ENCODE measurements at places on chromosomes 3 and 15.

DNA sequence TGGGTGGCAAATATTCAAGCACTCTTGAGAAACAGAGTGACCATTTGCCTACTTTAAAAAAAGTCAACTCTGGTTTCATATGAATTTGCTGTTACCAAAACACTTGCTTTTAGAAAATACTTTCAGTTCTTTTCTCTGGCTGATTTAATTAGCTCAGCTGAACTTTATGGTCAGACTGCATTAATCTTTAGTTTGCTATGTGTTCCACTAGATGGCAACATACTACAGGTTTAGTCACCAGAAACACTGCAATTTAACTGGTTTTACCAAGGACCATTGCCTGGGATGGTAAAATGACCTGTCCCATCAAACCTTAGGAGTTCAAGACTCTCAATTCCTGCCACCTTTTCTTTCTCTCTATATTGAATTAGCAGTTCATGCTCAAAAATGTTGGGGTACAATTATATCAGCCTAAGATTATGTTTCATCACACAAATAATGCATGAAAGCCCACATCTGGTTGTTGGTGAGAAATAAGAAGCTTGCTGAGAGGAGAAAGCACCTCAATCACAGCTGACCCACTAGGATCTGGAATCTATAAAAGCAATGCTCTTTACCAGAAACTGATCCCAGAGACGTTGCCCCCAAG lies 14.2 kb downstream of the EIF4E3 start:
- no peak for DNase-seq

DNA sequence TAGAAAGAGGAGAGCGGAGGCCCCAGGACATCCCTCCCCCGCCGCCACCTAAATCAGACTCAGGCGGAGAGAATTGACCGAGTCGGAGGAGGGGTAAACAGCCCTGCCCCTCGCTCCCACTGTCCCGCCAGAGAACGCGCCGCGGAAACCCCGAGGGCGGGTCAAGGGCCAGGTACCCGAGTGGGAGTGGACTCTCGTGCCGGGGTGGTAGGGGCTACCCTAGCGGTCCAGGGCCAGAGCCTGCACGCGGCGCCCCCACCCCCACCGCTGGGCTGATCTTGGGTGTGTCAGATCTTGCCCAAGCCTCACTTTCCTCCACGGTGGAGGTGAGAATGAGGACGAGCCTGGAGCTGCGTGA lies 19.0 kb downstream of the SPATA12 start:
- no peak for DNase-seq

- no peak for DNase-seq
These were observed 23.3 kb downstream of the IL17RD start for GRCh38 chr3:57141719-57142410.

- DNase-seq, result no peak
These were observed 7.7 kb downstream of the ITPKA start for GRCh38 chr15:41501191-41501917.

DNA sequence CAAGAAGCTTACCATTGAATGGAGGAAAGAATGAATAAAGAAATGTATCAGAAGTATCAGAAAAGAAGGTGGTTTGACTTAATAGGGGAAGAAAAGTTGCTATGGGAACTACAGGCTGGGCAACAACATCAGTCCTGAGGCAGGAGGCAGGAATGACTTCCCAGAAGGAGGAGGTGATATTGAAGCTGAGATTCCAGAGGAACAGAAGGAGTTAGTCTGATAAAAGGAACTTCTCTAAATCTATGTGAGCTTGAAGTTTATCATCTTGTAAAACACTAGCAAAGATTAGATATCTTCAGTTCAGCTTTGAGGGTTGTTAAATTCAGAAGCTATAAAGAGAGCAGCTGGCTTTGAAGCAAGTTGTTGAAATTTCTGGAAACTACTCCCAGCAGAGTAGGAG lies 213.3 kb upstream of the THRB start:
- DNase-seq, result no peak

GRCh38 chr3:45730409-45731154 lies 41.4 kb downstream of the SACM1L start:
- DNase-seq, result no peak

- no peak for DNase-seq
These were observed 443.7 kb upstream of the ONECUT1 start for GRCh38 chr15:53233801-53234200.

GRCh38 chr15:58190419-58190818 lies 52.2 kb downstream of the AQP9 start:
- DNase-seq, result no peak

GRCh38 chr3:9809615-9810432 lies at the start of gene TTLL3:
TSS of gene TTLL3 (plus strand) at chr3:9810262. CDS start at chr3:9810662, 400 bp downstream.
- DNase-seq, result peak; percentile 37

DNA sequence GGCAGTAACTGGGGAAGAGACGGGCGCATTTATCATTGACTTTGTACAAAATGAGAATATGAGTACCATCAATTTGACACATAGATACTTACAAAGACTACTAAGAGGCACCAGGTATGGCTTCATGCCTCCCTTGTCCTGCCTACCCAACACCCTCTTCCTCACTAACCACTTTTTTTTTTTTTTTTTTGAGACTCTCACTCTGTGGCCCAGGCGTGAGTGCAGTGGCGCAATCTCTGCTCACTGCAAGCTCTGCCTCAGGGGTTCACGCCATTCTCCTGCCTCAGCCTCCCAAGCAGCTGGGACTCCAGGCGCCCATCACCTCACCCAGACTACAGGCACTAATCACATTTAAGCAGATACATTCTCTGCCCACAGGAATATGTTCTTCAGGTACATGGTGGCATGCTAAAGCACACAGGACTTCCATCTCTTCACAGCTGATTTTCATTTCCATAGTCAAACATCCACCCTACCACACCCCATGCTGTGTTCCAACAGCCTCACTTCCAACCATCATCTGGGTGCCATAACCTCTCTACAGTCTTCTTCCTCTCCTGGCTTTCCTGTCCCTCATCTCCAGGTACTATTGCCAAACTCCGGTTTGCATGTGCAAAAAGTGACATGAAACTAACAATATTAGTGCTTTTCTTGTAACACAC lies 41.7 kb downstream of the RAB27A start:
- DNase-seq, result no peak

DNA sequence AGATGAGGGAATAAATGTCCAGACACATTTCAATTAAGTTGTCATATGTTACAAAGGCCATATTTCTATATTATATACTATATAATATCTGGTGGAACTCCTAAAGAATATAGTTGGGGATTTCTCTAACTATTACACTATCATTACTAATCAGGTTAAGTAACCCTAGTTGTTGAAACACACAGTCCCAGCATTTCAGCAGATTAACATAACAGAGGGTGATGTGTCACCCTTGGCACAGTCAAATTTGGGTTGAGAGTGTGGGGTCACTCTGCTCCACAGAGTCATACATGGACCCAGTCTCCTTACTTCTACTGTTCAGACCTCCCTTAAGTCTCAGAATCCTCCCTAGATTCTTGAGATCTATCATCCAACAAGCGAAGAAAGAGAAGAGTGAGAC lies 496.4 kb upstream of the MDFIC2 start:
- no peak for DNase-seq

- DNase-seq, result no peak
These were observed 327.0 kb downstream of the ZPLD1 start for GRCh38 chr3:102761766-102762165.

DNA sequence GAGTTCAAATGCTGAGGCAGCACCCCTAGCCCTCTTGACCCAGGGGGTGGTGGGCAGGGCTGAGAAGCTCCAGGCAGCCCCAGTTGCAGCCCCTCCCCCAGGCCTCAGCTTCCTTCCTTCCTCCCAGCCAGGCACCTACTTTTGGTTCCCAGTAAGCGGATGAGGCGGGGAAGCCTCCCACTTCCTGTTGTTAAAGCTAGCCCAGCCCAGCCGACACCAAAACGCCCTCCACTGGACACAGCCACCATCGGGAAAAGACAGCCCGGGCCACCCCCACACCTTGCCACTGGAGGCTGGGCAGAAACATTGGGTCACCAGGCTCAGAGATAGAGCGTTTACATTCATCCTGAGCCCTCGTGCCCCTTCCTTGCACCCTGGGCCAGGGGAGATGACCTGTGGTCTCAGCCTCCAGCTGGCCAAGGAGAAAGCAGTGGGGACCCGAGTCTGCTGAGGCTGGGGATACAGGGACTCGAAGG lies 3.5 kb downstream of the DUSP7 start:
- peak; percentile 18 for DNase-seq

- no peak for DNase-seq
These were observed 298.3 kb upstream of the TGFBR2 start for GRCh38 chr3:30308131-30308530.

DNA sequence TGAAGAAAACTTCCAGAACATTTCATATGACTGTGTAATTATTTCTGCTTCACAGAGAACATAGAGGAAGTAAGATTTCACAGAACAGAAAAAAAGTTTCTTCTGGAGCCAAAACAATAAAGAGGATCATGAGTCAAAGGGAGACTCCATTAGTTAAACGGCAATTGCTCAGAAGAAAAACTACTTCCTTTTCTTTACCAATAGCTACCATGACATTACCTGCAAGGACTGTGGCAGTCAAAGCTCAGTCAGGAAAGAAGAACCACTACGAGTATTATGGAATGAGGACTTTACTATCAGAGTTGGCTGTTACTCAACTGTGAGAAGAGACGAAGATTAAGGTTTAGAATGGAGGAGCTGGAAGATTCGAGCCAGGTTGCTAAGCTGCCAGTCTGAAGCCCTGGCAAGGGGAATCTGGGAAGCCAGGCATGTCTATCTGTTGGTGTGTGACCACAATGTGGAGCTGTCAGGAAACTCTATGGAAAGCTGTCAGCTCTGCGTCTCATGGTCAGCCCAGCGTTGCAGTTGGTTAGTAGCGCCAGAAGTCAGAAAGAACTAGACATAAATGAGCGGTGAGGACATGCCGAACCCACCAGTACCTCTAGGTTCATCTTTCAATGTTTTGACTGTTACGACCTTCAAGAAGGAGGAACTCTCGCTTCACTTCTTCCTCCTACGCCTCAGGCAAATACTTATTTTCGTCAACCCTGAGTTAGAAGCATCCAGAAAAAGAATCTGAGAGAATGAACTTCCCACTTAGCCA lies 604.3 kb downstream of the FGF12 start:
- no peak for DNase-seq

GRCh38 chr15:69576035-69576526 lies 123.5 kb downstream of the RPLP1 start:
- DNase-seq, result peak; percentile 72

- no peak for DNase-seq
These were observed 63.3 kb downstream of the ZNF106 start for GRCh38 chr15:42427429-42428223.

DNA sequence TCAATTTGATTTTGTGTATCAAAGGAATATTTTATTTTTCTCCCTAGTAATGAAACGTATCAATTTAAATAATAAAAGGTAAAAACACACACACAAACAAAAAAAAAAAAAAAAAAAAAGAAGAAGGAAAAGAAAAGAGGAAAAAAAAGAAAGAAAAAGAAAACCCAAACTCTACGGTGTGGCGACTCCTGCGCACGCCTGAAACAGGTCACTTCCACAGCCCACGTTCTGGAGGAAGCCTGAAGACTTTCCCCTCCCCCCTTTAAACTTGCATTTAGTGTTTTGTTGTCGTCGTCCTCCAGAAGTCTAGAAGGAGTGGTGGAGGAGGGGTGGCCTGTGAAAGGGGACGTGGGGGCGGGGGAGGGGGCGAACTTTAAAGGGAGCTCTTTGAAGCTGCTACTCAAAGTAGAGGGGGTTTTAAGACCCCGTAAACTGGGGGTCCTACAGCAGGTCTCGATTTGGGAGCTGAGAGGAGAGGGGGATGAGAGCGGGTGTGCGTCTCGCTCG lies 2.3 kb upstream of the TLE3 start:
- DNase-seq, result peak; percentile 19

DNA sequence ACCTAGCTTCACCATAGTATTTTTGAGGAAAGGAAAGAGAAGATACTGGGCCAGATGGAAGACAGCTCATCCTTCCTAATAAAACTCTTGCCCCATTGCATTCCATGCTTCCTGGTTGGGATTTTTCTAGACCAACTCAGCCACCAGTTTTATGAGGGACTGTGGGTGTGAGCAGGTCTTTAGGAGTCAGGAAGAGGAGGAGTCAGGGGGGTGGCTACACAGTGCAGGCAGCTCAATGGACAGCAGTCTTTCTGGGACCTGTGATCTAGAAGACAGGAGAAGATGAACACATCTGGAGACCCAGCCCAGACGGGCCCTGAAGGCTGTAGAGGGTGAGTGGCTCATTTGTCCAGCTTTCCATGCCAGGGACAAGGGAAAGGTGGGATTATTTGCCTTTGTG lies at the start of gene NOX5:
Gene NOX5 (plus strand): TSS at position 242 of the 400 bp plus-strand sequence. CDS start 41 bp downstream, at position 283.
- no peak for DNase-seq

- DNase-seq, result no peak
These were observed 13.4 kb downstream of the APBA2 start for GRCh38 chr15:28899061-28899738.

DNA sequence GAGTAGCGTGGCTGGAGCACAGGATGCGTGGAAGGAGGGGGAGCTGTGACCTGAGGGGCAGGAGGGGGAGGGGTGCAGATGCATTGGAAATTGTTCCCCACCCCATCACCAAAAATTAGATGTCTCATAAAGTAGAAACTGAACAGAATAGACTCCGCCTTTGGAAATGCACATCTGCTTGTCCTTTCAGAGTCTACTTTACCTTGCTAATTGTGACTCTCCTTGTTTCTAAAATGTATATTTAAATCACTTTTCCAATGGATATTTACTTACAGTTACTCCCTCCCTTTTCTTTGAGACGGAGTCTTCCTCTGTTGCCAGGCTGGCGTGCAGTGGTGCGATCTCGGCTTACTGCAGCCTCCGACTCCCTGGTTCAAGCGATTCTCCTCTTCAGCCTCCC lies 30.6 kb downstream of the SPG21 start:
- no peak for DNase-seq

- DNase-seq, result no peak
These were observed 73.2 kb upstream of the CHL1 start for GRCh38 chr3:123341-123740.

GRCh38 chr3:157491136-157491535 lies 12.1 kb downstream of the VEPH1 start:
- no peak for DNase-seq

GRCh38 chr3:62942227-62942626 lies 67.0 kb upstream of the CADPS start:
- no peak for DNase-seq

GRCh38 chr3:87461036-87461435 lies 184.7 kb upstream of the POU1F1 start:
- DNase-seq, result no peak

All from activated CD4-positive, alpha-beta T cell treated with anti-CD3 and anti-CD28 coated beads for 4 hours (primary cell).